ENCODE measurements at places on chromosomes 1 and 21.

DNA sequence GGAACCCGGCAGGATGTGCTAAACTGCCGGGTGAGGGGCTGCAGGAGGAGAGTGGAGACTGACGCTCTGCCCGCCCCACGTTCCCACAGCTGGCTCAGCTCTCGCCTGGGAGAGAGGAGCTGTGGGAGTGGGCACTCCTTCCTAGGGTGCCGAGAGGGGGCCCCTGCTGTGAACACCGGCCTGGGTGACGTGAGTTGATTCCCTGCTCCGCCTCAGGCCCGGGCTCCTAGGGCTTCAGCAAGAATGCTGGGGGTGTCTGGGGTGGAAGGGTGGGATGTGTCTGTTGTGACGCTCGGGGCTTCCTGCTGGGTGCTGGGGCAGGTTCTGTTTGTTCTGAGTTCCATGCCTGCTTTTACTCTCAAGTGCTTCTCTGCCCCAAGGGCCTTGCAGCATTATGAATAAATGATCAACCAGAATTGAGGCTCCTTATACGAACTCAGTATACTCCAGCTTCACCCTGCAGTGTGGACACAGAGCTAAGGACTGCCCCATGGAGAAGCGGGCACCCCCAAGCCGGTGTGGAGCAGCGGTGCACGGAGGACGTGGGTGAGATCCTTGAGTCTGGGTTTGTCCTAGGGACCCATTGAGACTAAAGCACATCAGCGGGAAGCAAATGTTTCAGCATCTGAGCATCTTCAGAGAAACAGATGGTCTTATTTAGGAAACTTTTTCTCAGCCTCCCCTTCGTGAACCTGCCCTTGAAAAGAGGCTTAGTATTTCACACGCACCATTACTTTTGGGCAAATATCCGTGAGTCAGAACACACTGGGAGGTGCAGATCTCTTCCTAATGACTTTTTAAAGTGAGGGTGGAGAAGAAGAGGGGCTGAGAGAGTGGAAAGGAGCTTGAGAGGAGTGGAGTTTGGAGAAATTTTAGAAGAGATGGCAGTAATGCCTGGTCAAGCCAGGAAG, 41.7 kb downstream of the SYT6 start:
- DNase-seq = no peak

- DNase-seq = no peak
Observed at GRCh38 chr1:220927442-220927841, 48.2 kb downstream of the HLX start.

DNA sequence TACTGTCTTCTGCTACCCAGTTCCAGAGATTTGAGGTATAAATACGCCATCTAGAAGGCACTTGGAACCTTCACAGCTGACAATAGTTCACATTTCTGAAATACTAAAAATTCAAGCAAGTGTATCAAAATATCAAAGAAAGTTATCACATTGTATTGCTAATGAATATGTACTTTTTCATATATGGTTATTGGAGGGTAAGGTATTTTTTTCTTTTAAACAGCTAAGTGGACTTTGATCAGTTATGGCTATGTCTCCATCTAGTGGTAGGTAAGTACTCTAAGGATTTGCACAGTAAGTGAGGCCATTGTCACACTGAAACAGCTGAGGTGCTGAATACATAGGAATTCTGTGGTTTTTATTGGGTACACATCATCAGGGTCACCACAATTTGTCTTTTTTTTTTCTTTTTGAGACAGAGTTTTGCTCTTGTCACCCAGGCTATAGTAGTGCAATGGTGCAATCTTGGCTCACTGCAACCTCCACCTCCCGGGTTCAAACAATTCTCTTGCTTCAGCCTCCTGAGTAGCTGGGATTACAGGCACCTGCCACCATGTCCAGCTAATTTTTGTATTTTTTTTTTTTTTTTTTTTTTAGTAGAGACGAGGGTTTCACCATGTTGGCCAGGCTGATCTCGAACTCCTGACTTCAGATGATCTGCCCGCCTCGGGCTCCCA, 49.1 kb upstream of the CR2 start:
- no peak for DNase-seq

DNA sequence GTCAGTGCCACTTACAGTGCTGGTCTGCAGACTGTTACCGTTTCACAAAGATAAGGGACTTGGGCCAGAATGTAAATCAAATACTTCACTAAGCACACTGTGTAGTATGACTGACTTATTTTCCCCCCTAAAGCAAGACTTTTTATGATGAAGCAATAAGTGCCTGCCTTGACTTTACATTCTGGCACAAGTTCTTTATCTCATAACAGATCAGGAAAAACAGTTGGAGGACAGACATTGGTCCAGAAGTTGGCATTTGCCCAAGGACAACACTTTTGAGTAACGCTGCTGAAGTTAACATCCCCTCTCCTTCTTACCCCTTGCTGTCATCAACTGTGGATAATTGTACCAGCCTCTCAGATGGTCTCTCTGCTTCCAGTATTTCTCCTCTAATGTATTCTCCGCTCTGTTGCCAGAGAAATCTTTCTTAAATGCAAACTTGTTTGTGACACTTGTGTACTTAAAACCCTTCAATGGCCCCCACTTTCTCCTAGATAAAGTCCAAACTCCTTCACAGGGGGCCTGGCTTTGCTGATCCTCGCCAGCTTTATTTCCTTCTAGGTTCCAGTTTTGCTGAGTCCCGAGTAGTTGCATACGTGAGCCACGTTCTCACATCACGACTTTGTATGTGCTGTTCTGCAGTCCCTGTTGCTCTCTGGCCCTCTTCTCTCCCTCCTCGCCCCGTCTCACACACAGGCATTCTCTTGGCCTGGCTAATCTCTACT, 45.7 kb downstream of the S1PR1 start:
- no peak for DNase-seq

DNA sequence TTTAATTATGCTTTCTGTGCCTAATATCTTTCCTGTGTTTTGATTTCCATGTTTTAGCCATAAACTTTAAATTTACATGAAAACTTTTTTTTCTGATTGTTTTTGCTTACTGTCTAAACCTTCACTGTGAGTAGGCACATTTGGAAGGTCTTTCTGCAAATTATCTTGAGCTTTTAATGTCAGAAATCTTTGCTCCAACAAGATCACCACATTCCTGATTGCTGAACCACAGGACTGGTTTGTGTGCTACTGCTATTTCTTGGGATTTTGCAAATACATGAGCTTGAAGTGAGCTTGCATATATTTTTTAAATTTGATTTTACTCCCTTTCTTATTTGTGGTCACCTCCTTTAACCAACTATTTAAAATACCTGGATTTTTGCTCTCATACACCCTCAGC, 61.3 kb downstream of the PTBP2 start:
- DNase-seq = no peak

DNA sequence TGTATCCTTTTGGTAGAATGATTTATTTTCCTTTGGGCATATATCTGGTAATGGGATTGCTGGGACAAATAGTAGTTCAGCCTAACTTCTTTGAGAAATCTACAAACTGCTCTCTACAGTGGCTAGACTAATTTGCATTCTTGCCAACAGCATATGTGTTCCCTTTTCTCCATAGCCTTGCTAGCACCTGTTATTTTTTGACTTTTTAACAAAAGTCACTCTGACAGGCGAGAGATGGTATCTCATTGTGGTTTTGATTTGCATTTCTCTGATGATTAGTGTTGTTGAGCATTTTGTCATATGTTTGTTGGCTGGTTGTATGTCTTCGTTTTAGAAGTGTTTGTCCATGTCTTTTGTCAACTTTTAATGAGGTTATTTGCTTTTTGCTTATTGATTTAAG, 99.8 kb downstream of the UCK2 start:
- DNase-seq = no peak

GRCh38 chr1:9573723-9574122, 15.0 kb upstream of the TMEM201 start:
- no peak for DNase-seq

DNA sequence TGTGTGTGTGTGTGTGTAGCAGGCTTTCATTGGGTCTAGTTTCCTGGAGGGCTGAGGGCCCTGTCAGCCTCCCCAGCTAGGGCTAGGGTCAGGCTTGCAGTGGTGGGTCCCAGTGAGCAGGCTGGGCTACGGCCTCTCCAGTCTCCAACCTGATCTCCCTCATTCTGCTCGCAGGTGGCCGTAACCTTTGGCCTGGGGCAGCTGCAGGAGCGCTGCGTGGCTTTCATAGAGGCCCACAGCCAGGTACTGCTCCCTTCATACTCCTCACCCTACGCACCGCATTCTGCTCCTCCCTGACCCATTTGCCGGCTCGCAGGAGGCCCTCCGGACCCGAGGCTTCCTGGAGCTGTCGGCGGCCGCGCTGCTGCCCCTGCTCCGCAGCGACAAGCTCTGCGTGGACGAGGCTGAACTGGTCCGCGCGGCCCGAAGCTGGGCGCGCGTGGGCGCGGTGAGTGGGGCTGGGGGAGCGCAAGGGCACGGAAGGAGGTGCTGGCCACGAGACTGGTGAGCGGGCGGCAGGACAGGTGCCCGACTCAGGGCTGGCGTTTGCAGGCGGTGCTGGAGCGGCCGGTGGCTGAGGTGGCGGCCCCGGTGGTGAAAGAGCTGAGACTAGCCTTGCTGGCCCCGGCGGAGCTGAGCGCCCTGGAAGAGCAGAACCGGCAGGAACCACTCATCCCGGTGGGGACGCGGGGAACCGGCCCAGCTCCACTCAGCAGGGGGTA, 4.7 kb downstream of the BTBD19 start:
- peak; percentile 36 for DNase-seq

GRCh38 chr1:14363707-14364413, 234.6 kb upstream of the KAZN start:
- no peak for DNase-seq

GRCh38 chr1:174652569-174653280, 205.0 kb downstream of the GPR52 start:
- no peak for DNase-seq

DNA sequence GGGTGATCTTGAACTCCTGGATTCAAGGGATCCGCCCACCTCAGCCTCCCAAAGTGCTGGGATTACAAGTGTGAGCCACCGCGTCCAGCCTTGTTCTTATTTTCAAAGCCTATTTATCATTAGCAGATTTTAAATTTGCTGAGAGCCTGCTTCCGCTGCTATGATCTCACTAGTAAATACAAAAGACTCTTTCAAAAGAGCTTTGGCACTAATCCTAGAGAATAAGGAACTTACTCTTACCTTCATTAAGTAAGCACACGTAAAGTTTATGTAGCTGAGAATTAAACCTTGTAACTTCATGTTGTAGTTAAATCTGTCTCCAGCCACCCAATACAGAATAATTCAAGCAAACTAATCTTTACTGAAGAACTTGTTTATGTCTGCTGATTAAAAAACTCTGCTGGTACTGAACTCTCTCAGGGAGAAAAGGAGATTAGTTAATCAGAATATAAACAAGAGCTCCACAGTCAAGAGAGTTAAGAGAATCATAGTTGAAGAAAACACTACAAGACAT, 72.3 kb downstream of the RUSC1 start:
- DNase-seq = no peak

DNA sequence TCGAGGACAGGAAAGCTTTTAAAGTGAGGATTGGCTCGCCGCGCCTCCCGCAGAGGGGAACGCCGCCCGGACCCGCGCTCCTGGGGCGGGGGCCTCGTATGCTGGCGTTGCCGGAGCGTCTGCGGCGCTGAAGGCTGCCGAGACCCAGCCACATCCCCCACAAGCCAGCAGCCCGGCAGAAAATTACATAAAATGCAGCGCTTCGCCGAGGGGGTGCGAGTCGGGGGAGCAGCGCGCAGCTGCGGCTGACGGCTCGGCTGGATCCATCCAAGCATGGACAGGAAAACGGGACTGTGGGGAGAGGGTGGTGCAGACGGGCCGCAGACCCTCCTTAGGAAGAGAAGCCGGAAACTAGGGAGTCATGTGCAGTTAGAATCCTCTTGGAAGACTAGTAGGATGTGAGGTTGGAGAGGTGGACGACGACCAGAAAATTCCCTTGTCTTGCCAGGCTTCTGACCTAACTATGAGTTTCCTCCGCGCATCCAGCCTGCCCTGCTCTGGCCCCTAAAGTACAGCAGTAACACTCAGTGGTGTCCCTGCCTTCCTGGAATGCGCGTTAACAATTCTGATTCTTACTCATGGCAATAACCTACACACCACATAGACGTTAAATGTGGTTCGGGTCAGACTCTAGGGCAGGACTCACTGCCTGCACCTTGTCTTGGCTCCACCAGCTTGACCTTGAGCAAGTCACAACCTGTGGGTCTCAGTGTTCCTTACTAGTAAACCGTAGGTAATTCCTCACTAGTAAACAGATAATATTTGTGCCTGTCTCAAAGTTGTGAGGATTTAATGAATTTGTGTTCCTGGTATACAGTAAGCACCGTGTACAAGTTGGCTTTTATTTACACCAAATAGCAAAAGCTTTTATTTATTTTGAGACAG, 953 bp upstream of the BRWD1 start:
- peak; percentile 71 for DNase-seq

DNA sequence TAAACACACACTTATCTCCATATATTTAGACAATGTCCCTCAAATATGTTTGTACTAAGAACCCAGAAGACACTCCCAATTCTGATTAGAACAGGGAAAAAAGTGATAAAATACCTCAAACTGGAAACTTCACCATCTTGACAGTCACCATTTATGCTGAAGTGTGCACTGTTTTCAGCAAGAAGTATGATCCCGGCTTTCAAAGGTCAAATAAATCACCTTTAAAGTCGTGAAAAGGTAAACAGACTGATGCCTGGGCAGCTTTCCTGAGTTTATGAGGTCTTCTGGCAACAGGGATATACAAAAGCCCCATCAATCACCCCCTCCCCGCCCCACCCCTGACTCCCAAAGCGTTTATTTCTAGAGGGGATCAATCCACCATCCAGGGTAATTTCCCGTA, 37.9 kb downstream of the HLX start:
- no peak for DNase-seq

- no peak for DNase-seq
Observed at GRCh38 chr1:43605157-43605556, 44.8 kb upstream of the KDM4A start.

DNA sequence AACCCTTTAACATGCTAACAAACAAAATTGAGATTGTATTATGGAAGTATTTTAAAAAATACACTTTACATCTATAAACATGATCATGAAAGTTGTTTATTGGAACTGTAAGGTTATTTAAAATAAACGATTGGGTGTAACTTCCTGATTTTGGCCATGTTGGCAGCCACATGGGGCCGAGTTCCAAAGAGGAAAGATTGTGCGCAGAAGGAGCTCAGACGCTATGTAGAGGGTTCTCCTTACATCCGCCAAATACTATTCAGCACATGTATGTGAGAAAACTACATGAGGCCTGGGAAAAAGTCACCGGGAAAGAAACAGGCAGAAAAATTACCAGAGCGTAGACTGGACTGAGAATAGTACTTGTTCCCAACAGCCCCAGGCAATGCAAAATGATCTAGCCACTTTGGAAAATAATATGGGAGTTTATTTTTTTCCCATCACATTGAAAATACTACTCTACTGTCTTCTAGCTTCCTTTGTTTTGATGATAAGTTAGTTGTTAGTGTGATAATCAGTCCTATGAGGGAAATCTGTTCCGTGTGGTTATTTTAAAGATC, 35.7 kb upstream of the B3GALT2 start:
- DNase-seq = no peak

Measured in activated T-cell treated with anti-CD3 and anti-CD28 coated beads, Interleukin-2, amount 50 U/mL, for 48 hours (primary cell).